ENCODE measurements at places on chromosomes 1 and 21.

- DNase-seq: no peak
These were observed 40.8 kb downstream of the TCEANC2 start for GRCh38 chr1:54094001-54094729.

DNA sequence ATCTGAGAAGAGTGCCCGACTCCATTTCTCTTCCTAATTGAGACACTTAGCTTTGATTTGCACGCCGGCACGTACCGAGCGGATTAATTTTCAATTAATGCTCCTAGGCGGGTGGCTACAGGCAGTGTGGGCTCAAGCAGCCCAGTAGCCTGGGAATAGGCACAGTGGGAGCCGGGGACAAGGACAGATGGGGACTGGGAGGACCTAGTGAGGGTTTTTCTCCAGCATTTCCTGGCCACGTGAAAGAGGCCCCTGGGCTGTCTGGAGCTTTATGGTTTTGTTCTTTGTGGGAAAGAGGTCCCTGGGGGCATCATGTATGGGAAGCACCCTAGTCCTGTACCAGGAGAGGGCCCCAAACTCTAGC, 78.6 kb upstream of the CSF3R start:
- DNase-seq: no peak

GRCh38 chr1:48930011-48930410, 153.3 kb upstream of the BEND5 start:
- no peak for DNase-seq

DNA sequence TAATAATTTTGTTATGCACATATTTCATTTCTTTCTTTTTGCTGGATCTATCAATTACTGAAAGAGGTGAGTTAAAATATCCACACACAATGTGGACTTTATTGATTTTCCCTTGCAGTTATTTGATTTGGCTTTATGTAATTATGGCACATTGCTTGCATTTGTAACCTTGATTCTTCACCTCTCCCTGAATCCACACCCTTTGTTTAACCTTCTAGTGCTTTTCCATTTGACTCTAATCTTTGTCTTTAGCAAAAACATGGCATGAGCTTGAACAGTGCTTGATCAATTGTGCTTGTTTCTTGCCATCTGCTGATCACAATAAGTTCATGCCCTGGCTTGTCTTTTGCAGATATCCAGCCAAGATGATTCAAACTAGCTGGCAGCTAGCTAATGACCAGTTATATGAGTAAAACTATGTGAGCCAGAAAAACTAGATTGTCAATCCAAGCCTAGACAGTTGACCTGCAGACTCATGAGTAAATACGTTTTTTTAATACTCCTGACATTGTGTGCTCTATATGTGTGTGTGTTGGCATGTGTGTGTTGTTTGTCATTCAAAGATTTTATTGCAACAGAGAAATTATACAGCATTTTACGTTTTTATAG, 899.2 kb downstream of the NCAM2 start:
- DNase-seq: no peak

DNA sequence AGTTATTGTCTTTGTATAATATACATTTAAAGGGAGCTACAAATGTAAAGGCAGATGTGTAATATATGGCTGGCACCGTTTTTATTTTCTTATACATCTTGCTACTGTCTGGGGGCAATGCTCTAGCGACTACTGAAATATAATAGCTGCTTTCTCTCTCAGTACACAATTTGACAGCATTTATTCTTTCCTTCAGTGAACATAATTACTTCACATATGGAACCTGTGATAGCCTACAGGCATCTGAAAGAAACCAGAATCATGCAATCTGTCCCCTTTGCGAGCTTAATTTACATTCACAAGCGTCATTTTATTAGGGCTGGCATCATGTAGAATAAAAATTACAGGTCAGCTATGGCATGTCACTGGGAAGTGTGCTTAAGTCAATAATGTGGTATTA, 557.5 kb upstream of the PTBP2 start:
- DNase-seq: no peak

DNA sequence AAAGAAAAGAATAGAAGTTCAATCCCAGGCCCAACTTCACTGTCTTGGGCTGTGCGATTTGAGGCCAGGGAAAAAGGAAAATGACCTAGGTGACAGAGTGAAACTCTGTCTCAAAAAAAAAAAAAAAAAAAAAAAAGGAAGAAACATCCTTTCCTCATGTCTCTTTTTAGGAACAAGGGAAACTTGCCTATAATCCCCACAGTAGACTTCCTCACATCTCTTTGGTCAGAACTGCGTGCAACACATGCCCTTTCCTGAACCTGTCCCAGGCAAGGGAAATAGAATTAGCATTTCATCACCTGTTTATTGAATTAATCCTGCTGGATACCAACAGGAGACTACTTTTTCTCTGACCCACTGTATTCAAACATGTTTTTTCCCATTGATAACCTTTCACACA, 2.3 kb downstream of the DCST1 start:
- DNase-seq: no peak
